Activated CD8-positive, alpha-beta memory T cell treated with anti-CD3 and anti-CD28 coated beads for 1 hour (primary cell): ENCODE measurements at places on chromosomes 16 and 17.

- DNase-seq: no peak
Measured at GRCh38 chr16:66523861-66524354, 26.0 kb downstream of the TK2 start.

DNA sequence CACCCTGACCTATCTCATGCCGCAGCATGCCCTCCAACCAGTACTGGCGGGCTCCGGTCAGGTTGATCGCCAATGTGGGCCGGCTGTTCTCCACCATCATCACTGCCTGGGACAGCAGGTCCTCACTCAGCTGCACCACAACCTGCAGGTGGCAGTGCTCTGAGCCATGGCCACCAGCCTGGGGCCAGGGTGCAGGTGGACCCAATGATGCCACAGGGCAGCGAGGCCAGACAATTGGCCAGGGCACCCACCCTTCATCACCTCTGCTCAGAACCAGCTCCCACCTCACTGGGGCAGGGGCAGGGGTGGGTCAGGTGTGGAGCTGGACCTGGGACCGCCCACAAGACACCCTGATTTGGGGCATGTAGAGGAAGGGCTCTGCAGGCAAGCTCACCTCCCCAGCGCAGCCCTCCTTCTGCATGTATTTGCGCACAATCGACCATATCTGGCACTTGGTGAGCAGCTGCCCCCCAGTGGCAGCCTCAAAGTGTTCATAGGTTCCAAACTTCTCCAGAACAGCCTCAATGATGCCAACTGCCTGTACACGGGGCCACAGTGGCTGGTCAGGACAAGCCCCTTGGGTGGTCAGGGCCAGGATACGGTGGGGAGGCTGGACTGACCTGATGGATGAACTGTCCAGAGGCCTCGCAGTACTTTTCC lies 4.2 kb downstream of the MATCAP1 start:
- DNase-seq: no peak

- no peak for DNase-seq
Measured at GRCh38 chr17:78986048-78986648, 6.4 kb upstream of the LGALS3BP start.

GRCh38 chr17:53900951-53901350 lies 78.2 kb downstream of the KIF2B start:
- no peak for DNase-seq

DNA sequence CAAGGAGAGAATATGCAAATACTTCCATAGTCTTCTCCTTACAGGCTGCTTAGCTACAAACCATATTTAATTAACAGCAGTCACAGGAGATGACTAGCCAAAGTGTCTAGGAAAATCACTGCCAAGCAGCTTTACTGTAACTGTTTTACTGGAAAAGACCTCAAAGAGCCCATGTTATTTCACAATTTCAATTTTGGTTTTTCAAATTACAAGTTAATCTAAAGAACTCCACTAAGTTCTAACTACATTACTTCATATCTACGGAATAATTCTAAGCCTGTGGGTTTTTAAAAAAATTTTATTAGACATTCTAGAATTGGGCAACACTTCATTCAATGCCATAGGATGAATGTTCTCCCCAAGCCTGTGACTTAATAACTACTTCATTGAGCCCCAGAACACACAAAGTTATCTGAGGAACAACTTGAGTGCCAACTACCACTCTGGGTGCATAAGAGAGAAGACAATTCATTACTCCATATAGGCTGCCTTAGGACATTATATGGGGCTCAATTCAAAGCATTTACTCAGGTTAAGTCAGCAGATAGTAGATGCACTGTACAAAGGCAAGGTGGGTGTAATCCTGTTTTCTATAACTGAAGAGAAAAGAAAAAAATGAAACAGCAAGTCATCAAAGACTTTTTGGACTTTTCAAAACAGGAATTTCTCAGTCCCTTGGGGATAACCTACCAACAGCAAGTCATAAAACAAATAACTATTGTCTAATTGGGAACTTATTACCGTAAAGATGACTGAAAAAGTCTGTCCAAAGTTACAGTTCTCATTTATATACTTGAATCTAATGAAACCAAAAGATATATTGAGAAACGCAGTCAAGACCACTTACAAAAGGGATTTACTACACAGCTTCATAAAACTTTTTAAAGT lies 33.0 kb downstream of the STAT3 start:
- DNase-seq: no peak

DNA sequence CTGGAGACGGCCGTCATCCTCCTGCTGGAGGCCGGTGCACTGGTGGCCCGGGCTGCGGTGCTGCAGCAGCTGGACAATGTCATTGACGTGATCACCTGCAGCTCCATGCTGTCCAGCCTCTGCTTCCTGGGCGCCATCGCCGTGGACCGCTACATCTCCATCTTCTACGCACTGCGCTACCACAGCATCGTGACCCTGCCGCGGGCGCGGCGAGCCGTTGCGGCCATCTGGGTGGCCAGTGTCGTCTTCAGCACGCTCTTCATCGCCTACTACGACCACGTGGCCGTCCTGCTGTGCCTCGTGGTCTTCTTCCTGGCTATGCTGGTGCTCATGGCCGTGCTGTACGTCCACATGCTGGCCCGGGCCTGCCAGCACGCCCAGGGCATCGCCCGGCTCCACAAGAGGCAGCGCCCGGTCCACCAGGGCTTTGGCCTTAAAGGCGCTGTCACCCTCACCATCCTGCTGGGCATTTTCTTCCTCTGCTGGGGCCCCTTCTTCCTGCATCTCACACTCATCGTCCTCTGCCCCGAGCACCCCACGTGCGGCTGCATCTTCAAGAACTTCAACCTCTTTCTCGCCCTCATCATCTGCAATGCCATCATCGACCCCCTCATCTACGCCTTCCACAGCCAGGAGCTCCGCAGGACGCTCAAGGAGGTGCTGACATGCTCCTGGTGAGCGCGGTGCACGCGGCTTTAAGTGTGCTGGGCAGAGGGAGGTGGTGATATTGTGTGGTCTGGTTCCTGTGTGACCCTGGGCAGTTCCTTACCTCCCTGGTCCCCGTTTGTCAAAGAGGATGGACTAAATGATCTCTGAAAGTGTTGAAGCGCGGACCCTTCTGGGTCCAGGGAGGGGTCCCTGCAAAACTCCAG lies 1.1 kb downstream of the MC1R start:
- no peak for DNase-seq

GRCh38 chr16:10971560-10971961 lies 27.2 kb downstream of the CLEC16A start:
- DNase-seq: no peak

GRCh38 chr17:46031440-46031839 lies 32.4 kb downstream of the STH start:
- no peak for DNase-seq

DNA sequence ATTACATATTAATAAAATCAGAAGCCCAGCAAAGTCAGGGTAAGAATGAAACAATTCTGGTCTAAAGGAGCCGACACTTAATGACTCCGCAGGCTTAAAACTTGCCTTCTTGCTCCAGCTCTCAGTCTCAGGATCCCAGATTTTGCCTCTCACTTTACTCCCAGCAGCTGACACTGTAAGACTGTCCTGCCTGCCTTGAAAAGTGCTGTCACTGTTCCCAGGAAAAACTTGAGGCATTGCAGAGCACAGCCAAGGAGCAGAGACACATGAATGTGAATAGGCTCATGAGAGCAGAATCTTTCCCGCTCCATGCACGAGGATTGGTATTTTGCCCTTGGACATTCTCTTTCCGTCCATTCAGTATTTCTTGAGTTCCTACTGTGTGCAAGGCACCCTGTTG lies 457.6 kb upstream of the ZFHX3 start:
- DNase-seq: no peak

GRCh38 chr17:39763051-39763820 lies 25.5 kb downstream of the GRB7 start:
- no peak for DNase-seq

- DNase-seq: no peak
Measured at GRCh38 chr16:80667251-80667560, 126.4 kb downstream of the DYNLRB2 start.

DNA sequence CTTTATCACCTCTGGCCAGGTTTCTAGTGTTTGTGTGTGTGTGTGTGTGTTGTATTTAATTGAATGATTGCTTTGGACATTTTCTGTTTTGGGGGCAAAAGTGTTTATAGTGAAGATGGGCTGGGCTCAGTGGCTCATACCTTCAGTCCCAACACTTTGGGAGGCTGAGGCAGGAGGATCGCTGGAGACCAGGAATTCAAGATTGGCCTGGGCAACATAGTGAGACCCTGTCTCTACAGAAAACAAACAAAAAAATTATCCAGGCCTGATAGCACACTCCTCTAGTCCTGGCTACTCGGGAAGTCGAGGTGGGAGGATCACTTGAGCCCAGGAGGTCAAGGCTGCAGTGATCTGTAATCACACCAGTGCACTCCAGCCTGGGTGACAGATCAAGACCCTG lies 37.5 kb downstream of the RPA1 start:
- DNase-seq: no peak

- no peak for DNase-seq
Measured at GRCh38 chr16:56345406-56346050, 79.8 kb downstream of the AMFR start.

DNA sequence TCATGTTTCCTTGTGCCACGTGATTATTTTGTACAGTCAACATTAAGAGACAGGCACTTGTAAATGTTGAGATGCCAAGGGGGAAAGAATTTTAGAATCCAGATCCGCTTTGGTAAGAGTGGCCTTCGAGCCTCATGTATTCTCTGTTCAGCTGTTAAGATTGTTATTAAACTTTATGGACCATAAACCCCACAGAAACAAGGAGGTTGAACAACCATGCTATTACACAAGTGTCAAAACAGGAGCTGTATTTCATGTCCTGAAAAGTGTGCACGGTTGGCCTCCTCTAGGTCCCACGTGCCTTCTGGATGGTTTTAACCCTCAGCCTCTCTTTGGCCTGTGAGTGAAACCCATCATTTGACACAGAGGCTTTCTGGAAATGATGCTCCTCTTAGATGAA lies 691.3 kb downstream of the MAF start:
- no peak for DNase-seq

DNA sequence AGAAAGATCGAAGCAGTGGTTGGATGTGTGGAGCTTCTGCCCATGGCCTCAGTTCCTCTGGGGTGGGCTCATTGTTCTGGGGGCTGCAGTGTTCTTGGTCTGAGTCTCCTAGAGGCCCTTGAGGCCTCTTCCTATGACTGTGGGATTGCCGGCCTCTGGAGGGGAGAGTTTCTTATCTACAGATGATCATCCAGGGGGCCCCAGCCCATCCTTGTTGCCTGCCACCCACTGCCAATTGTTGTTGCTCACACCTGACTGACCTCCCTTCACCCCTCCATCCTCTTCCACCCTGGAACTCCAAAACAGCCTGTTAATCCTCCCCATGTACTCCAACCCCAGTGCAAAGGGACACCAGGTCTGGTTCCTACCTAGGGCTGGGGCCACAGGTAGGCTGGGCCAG lies 5.9 kb downstream of the B3GNT9 start:
- DNase-seq: no peak
